ENCODE measurements at places on chromosomes 3 and 15. TPM values are rescaled to one million over a fixed set of nuclear protein-coding genes. Genes with fewer than 3 reads are reported as not detected.

- H3K4me3 ChIP-seq: peak overlapping the region; percentile 83
- DNase-seq: peak; percentile 65
- peaks cover 13% of the 10 kb centered on the region for H3K4me1 ChIP-seq
- no peaks in the 10 kb centered on the region for H3K27me3 ChIP-seq
Measured at GRCh38 chr15:75843678-75844581, 683 bp downstream of the UBE2Q2 start.

- no peaks in the 10 kb centered on the region for H3K36me3 ChIP-seq
- no peak overlapping the region for H3K27ac ChIP-seq
- no peaks in the 10 kb centered on the region for H3K4me1 ChIP-seq
- DNase-seq: no peak
- H3K4me3 ChIP-seq: no peak overlapping the region
Measured at GRCh38 chr3:138974462-138974861, 27.4 kb downstream of the FOXL2NB start.

DNA sequence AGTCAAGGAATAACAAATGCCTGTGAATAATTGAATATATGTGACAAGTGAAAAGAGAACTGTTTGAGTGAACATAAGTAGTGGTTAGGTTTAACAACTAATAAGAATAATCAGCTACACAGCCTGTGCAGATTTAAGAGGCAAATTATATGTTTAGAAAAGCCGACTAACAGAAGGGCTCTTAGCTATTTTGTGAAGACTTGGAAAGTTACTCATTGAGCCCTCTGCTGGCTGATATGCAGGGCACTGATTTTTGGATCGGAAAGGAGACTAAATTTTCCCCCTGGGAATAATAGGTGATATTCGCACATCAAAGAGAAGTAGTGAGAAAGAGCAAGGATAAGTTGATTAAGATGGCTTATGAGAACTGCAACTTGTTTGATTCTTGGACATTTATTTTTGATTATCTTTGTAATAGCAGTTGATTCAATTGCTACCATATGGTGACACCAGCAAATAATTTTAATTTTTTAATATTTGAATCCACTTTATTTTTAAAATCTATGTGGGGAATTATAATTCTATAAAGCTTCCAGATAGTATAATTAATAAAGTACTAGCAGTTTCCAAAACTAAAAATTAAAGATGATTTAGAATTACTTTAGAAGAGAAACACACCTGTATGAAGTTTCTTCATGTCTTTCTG is 156.2 kb downstream of the NLGN1 start:
- H3K27me3 ChIP-seq: no peaks in the 10 kb centered on the region
- no peak for DNase-seq
- H3K27ac ChIP-seq: no peak overlapping the region
- H3K36me3 ChIP-seq: no peaks in the 10 kb centered on the region
- no peak overlapping the region for H3K4me3 ChIP-seq

DNA sequence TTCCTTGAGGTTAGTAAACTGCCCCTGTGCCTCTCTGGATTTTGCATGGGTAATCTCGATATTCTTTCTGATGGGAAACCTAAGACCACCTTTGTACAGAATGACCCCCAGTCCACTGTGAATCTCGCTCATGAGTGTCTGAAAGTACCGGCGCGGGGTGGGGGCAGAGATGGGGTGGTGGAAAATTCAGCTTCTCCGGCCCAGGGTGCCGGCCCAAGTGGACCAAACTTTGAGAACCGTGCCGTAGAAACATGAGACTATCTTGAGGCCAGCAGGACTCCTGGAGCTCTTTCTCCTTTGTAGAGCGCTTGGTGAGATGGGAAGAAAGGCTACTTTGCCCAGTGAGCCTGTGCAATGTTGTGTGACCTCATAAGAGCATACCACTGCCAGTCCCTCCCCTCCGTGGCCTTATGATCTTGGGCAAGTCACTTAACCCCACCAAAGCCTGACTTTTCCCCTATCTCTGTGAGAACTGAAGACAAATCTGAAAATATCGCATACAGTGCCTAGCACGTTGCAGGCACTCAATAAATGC is 40.4 kb upstream of the VEPH1 start:
- H3K27ac ChIP-seq: no peak overlapping the region
- peak overlapping the region; percentile 34 for H3K4me3 ChIP-seq
- H3K4me1 ChIP-seq: no peaks in the 10 kb centered on the region
- no peaks in the 10 kb centered on the region for H3K36me3 ChIP-seq
- no peaks in the 10 kb centered on the region for H3K27me3 ChIP-seq

NEK10 gene
- 5.8 TPM for total RNA-seq

VILL gene
- 185 TPM for total RNA-seq

NAALADL2 gene
- total RNA-seq: 7.0 TPM

- no peak overlapping the region for H3K4me3 ChIP-seq
- H3K27me3 ChIP-seq: no peaks in the 10 kb centered on the region
- H3K27ac ChIP-seq: peak overlapping the region; percentile 32
- DNase-seq: no peak
Measured at GRCh38 chr3:128801779-128802380, 75.9 kb downstream of the RAB7A start.

GRCh38 chr15:29539736-29540135 is 270.1 kb upstream of the NSMCE3 start:
- H3K27me3 ChIP-seq: no peaks in the 10 kb centered on the region
- no peaks in the 10 kb centered on the region for H3K4me1 ChIP-seq
- H3K4me3 ChIP-seq: no peak overlapping the region
- DNase-seq: no peak
- H3K27ac ChIP-seq: no peak overlapping the region
- no peaks in the 10 kb centered on the region for H3K36me3 ChIP-seq

ISLR2 gene
- total RNA-seq: 0.94 TPM

All from Peyer's patch (tissue), 4 donors.